NCI-H1930 (cell line): ENCODE measurements at places on chromosomes 16 and 17.

GRCh38 chr16:72666267-72666666, 381.7 kb downstream of the ZFHX3 start:
- no peak for DNase-seq

DNA sequence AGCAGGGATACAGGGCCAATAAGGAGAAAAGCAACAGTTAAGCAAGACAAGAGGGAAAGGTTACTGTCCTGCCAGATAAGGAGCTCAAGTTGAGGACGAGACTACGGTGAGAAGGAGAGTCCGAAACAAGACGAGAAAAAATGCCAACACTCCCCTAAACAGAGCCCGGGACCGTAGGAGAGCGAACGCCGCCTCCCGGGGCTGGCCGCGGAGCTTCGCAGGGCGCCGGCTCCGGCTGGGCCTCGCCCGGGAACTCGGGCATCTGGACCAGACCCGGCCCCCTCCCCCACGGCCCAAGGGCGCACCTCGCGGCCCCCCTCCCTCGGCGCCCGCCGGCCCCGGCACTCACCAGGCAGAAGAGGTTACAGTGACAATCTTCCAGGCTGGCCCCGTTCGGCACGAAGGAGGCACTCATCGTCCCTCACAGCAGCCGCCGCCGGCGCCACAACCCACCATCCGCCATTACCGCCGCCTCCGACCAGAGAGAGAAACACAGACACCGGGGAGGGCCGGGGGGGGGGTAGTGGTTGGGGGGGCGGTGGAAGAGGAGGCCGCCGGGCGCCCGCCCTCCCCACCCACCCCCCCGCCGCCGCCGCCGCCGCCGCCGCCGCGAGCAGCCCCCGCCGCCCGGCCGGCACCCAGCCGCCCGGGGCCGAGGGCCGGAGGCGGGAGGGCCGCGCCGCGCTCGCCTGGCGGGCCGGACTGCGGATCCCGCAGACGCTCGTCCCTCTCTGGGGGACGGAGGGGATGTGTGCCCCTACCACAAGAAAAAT, at the start of gene MED13:
MED13 (minus strand) TSS at position 488 of the 773 bp plus-strand sequence; CDS start at position 415, 73 bp downstream.
- no peak for DNase-seq

DNA sequence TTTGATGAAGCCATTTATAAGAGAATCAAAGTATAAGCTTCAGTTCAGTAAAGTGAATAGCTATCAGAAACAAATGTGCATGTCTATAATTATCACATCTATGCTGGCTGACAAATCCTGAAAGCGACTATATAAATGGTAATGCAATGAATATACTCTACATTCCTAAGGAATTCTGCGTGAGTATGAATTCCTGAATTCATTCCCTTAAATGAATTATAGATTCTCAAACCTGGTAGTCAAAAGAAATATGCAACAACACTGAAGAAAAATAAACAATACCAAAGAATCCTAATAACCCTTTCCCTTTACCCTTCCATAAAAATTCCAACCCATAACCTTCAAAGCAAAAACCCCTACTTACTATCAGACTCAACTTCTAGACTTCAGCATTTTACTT, 416.6 kb upstream of the PMFBP1 start:
- DNase-seq = no peak

DNA sequence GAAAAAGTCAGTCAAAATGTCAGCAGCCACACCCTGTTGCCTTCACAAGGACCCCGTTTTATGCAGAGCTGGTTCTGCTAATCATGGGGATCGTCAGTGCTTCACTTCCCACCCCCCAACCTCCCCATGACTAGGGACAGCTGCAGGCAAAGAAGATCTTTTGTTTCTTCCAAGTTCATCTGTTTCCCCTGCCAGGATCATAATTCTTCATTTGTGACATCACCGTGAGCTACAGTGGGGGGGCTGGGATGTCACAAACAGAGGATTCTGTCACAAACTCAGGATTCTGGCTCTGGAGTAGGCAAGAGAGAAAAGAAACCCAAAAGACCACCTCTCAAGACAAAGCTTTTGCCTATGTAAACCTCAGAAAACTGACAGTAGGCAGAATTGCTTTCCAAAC, 24.7 kb downstream of the DNAJC7 start:
- DNase-seq = no peak

DNA sequence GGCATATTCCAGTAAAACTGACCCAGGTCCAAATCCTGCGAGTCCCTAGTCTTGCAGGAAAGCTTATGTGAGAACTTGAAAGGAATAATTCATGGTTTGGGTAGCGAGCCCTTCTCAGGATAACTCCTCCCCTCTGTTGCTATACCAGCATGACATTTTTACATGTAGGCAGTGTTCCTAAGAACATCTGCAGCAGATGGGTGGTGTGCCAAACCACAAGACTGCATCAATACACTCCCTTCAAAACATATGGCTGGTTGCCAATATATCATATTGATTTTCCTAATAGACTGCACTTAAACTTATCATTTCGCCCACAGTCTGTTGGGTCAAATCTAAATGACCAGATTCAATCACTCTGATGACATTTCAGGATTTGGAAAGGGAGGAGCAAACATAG, 19.9 kb downstream of the PSME3IP1 start:
- DNase-seq = no peak

- no peak for DNase-seq
Measured at GRCh38 chr17:17540935-17541639, 44.9 kb upstream of the RASD1 start.

- no peak for DNase-seq
Measured at GRCh38 chr16:83907631-83908250, 8.8 kb downstream of the MLYCD start.

DNA sequence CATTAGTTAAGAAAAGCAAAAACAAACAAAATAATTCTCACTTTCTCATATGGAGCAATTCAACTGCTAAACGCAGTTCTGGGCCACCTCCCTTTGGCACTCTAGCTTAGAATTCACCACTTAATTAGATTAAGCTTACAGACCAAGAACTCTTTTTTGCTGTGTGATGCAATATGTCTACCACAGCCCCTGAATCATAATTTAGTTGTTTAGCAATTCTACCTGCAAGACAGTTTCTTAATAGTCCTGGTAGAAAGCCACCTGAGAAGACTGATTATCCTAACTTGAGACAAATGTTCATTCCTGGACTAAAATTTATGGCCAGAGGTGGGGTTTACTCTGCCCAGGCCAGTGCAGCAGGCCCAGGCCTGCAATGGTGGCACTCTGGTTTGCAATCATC, 205.9 kb downstream of the HS3ST3A1 start:
- DNase-seq = no peak

- no peak for DNase-seq
Measured at GRCh38 chr16:55242667-55243066, 81.3 kb upstream of the IRX6 start.

DNA sequence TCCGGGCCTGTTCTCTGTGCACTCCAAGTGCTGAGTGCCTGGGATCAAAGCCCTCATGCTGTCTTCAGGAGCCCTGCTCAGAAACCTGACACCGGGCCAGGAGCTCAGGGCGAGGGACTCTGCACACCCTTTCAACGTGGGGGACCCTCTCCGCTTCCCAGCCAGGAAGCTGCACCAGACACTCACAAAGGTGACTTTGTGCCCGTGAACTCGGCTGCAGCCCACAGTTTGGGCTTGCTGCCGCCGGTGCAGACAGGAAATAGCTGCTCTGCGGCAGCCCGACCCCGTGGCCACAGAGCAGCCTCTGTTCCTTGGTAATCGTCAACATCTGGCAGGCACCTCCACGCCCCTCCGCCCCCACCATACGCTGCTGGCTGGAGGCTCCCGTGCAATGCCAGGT, 93.4 kb upstream of the METRNL start:
- no peak for DNase-seq

- DNase-seq = peak; percentile 16
Measured at GRCh38 chr17:59785091-59785799, 77.8 kb downstream of the VMP1 start.

- no peak for DNase-seq
Measured at GRCh38 chr17:9987779-9988585, 82.9 kb upstream of the RCVRN start.

DNA sequence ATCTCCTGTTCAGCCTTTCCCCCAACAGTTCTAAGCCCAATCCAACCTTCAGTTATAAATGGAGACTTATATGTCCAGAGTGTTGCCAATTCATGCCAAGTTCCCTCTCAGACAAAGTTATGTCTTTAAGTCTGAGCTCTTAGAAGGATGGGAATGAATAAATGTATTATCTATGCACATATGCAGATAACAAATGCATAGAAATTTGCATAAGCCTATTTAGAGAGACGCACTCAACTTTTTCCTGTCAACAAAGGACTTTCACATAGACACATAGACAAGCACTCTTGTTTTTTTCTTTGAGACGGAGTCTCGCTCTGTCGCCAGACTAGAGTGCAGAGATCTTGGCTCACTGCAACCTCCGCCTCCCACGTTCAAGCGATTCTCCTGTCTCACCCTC, 95.1 kb downstream of the SOX9 start:
- no peak for DNase-seq

DNA sequence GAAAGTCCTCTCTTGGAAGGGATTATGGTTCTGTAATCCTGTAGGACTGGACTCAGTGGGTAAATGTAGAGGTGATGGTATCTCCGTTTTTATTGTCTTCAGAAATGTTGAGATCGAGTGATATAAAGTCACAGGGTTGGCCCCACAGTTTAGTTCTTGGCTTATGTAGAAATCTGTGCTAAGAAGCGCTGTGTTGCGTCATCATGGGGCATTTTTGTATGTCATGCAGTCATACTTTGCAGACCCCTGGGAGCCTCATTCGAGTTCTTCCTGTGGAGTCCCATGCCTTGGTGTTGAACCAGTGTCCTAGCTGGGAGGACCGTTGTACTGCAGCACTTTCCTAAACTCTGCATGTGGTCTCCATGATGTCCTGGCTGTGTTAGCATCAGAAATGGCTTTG, 619.7 kb downstream of the MAF start:
- no peak for DNase-seq

DNA sequence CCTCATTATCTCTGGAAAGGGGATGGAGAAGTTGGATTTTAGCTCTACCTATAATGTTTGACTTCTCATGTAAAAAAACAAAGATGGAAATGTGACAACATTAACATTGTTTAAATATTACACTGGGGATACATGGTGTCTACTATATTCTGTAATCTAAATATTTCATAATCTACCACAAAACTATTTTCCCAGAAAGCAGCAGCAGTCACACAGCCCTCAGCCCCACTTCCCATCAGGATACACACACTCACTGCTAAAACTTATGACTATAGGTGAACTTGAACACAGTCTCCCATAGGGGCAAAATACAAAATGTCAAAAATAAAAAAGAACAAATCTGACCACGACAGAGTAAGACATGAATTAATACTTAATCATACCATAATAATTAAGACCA, 95.7 kb downstream of the KANSL1 start:
- DNase-seq = no peak

DNA sequence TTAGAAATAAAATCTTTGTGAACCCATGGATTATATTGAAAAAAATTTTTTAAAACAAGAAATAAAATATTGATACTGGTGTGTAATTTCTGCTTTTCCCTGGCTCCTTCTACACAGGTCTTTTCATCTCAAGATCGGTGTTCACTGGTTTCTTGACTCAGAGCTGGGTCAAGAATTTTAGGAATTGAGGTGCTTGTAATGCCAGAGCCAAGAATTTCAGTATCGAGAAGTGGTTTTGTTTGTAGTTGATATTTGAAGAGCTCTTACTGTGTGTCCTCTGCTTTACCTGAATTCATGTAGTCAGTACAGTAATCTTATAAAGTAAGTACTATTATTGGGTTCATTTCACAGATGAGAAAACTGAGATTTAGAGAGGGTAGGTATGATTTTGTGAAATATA, 7.3 kb downstream of the WWP2 start:
- DNase-seq = no peak

DNA sequence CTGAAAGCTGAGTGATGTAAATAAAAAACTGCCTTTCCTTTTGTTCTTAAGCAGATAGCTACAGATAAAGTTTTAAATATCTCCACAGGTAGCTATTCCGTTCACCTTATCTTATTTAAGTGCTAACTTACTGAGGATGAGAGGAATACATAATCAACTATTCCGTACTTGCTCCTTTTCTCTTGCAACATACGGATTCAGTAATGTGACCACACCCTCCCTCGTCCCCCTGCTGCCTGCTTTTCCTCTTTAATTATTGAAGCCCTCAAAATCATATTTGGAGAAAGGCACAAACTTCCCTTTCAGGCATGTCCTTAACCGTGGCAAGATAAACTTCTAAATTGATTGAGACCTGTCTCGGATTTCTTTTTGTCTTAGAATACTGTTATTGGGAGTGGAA, 101.4 kb downstream of the MAP2K4 start:
- DNase-seq = no peak

GRCh38 chr16:71840052-71840451, 5.7 kb upstream of the ATXN1L start:
- DNase-seq = no peak

DNA sequence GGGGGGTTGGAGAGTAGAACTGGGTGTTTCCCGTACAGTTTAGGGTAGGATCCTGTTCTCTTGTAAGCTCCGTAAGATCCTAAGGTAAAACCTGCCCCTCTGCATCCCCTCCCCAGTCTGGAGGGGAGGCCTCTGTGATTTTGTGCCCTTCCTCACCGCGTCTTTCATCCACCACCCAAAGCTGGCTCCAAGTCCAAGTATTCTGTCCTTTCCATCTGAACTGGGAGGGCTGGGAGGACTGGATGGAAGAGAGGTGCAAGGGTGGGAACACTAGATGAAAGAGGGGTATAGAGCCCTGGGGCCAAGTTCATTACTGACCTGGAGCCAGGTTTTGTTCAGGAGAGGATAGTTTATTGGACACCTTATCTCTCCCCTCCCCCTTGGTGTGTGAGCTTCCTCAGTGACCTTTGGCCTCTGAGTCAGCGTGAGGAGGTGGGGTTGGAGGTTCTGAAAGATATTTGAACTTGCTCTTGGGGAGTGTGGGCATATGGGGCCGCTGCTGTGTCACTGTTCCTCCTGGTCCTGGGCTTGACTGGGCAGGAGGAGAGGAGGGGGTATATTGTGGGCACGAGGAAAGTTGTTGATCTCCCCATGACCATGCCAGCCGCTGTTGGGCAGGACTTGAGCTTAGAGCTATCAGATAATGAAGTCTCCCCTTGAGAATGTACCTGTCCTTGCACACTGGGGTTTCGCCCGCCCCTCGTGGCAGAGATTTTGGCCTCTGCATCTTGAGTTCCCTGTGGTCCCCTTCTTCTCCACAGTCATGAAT, 1.6 kb downstream of the LASP1 start:
- DNase-seq = no peak

GRCh38 chr17:61532826-61533225, 58.2 kb downstream of the NACA2 start:
- peak; percentile 23 for DNase-seq
